ENCODE measurements at places on chromosomes 1 and 21.
A peak's percentile ranks its signal among the peaks of the same experiment; 100 is the strongest.

GRCh38 chr1:166182281-166182680 is 15.5 kb upstream of the FAM78B start:
- DNase-seq = no peak

- DNase-seq = no peak
These were observed 72.3 kb downstream of the TNFSF4 start for GRCh38 chr1:173134800-173135199.

DNA sequence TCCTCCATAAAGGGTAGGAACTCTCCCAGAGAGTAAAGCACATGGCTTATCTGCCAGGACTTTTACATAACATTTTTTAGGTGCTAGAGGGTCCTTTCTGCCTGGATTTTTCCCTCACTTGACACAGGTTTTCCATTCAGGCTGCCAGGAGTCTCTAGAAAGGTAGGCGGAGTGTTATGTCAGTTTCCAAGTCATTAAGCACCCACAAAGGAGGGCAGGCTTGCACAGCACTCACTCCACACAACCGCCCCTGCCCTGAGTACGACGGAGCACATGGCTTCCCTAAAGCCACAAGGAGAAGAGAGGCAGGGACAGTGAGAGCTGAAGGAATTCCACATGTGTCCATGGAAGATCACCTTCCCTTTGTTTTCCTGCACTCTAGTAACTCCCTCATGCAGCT is 55.7 kb downstream of the CAPZB start:
- no peak for DNase-seq

- no peak for DNase-seq
These were observed 17.0 kb upstream of the WNT4 start for GRCh38 chr1:22159891-22160290.

- DNase-seq = no peak
These were observed 23.4 kb upstream of the NUF2 start for GRCh38 chr1:163298365-163298764.

- DNase-seq = peak; percentile 73
These were observed 147.7 kb downstream of the DMRTA2 start for GRCh38 chr1:50275566-50275965.

GRCh38 chr1:224957696-224958095 is 28.2 kb downstream of the DNAH14 start:
- no peak for DNase-seq

- DNase-seq = no peak
These were observed 56.2 kb downstream of the KLHDC7A start for GRCh38 chr1:18536915-18537314.

GRCh38 chr1:112496290-112496689 is 12.5 kb upstream of the WNT2B start:
- DNase-seq = no peak

DNA sequence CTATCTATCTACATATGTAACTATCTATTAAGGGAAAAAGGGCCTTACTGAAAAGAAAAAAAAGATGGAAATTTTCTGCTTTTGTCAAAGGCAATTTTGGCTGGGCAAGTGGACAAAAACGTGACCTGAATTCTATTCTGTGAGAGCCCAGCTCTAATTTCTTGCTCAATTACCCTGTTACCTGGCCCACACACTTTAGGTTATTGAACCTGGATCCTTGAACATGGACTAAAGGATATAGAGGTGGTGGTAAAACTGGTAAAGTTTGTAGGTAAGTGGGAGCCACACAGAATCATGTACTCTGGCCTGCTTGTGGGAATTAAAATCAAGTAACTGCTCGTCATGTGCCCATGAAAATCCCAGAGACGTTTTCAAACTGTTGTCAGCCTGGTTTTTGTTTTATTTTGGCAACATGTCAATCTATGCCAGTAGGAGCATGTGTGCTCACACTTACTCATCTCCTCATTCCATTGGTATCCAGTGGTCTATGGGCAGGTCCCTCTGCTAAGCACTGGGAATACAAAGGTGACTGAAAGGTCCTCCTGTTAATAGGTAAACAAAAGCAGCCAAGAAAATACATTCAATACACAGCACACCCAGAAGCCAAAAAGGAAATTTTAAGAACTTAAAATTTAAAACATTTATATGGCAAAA is 113.7 kb upstream of the WARS2 start:
- no peak for DNase-seq

GRCh38 chr21:37927711-37928110 is 11.5 kb upstream of the KCNJ6 start:
- no peak for DNase-seq

- no peak for DNase-seq
These were observed 143.8 kb downstream of the CASZ1 start for GRCh38 chr1:10652626-10653025.

DNA sequence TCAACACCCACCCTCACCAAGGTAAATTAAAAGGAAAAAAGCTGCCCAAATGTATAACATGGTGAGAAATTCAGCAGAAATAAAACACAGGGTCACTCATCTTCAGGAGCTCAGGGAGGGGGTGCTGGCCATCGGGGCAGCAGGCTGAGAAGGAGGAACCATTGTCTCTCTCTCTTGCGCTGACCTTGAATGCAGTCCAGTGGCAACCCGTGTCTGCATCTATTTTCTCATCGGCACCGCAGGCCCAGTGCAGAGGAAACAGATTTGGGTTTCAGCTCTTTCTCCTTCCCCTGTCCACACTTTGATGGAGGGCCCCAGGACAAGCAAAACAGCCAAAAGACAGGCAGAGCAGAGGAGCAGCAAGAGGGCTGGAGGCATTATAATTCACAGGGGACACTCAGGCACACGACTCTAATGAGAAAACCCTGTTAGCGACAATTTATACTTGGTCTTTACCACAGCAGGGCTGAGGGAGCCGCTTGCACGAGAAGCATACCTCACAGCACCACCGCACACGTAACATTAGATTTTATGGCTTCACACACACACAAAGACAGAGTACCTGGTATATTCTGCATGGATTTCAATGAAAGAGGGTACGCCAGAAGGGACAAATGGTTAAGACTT is 18.6 kb downstream of the MKNK1 start:
- DNase-seq = no peak

GRCh38 chr1:177907000-177907399 is 62.9 kb downstream of the SEC16B start:
- DNase-seq = no peak

DNA sequence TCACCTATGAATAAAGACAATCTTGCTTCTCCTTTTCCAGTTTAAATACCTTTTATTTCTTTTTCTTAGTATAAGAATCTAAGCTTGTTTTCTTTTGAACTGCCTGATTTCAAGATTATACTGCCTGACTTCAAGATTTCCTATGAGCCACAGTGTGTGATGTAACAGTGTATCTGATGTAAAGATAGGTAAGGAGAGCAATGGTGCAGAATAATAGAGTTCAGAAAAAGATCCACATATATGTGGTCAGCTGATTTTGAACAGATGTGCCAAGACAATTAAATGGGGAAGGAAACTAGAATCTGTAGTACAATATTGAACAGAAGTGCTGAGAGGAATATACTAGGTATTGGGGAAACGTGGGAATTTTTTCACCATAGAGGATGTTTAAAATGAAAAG is 21.0 kb downstream of the EXO1 start:
- no peak for DNase-seq

DNA sequence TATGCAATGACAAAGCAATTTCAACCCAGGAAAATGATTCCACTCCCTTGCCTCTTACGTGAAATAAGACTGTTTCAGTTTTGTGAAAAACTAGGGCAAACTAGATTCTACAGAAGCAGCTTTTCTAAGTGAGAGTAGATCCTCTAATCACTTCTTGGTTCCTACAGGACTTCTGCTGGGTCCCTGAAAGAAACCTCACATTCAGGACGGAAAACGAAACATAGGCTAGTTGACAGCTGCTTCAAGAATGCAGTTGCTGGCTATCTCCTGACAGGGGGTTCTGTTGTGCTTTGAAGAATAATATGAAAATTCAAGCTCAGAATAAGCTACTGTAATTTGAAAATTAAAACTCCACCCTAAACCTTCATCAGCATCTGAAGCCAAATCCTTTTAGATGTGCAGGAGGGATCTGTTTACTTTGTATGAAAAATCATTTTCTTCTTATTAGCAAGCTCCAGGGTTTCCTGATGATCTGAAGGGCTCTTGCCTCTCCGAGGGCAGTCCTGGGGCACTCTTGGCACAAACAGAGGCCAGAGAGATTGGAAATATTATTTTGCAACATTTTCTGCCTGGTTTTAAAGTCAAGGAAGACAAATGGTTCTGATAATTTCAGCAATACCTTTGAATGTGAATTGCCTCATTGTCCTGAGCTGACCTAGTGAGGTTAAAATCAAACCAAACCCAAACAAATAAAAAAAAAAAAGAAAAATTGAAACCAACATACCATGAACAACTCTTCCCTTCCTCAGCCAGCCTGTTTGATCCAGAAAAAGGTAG is 55.0 kb downstream of the NTMT2 start:
- no peak for DNase-seq

- DNase-seq = no peak
These were observed 71.2 kb downstream of the LHX4 start for GRCh38 chr1:180301135-180301742.

DNA sequence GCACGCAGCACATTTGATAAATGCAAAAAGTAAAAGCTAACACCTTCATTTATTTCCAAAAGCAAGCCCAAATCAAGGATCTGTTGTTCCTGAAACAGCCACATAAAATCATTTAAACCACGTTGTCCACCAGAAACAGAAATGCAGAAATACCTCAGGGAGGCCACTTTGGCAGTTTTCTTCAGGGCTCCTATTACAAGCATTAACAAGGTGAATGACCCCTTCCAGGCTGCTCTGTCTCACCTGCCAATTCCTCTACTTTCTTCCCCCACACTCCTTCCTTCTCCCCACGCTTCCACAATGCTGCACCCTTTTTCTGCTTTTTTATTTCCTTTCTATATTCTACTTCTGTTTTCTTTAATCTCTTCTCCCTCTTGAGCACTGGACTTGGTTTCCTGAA is 55.0 kb upstream of the PTGFRN start:
- DNase-seq = no peak

DNA sequence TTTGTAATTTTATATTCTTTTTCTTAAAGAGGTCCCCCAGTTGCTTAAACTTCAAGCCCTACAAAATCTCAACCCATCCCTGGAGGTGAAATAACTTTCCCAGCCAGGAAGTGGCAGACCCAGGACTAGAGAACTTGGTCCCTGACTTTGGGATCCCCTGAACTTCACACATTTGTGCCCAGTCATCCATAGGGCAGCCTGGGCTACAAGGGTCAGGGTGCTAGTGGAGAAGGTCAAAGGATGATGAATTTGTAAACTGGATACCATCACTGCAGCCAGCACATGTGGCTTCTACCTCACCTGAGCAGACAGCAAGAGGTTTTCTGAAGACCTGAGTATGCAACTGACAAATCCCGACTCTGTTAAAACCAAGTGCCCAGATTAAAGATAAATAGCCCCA is 31.4 kb downstream of the HIVEP3 start:
- no peak for DNase-seq

DNA sequence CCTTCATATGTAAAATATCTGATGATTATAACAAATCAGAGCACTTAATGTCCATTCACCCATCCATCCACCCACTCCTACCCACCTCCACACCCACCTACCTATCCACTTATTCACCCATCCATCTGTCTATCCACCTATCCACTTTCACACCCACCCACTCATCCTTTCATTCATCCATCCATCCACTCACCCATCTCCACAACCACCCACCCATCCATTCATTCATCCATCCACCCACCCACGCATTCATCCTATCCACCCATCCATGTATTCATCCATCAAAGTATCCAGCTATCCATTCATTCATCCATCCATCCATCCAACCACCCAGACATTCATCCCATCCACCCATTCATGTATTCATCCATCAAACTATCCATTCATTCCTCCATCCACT is 466.1 kb downstream of the AJAP1 start:
- no peak for DNase-seq

DNA sequence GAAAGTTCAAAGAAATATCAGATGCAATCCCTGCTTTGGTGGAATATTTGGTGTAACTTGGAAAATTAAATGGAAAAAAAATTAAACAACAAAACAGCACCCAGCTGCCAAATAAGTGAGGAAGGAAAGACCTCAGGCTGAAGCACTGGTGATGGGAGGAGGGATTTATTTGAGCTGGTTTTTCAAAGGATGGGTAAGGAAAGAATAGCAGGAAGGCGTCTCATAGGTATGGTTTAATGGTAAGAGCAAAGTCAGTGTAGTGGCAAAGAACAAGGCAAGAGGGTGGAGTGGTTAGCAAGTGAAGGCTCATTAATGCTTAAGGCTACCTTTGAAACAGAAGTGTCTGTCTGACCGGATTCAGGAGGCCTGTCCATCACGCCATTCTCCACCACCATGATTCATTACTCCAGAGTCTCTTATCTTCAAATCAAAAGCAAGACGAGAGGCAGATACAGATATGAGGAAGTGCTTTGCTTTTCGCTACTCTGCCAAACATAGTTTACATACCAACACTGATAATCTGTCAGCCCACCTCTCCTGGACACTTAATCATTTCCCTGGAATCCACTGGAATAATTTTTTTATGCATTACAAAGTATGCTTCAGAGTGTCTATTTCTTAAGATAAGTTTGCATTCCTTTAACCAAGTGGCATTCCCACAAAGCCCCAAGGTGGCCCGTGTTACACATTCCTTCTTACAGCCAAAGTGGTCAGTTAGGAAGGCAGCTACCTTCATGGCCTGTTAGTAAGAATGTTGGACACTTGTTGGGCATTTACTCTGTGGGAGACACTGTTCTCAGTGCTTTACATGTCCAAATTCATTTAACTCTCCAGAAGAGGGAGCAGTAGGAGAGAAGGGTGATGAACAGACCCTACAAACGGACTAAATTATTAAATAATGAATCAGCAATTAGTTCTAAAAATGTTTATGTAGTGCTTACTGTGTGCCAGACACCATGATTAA is 146.6 kb downstream of the ROR1 start:
- DNase-seq = no peak

DNA sequence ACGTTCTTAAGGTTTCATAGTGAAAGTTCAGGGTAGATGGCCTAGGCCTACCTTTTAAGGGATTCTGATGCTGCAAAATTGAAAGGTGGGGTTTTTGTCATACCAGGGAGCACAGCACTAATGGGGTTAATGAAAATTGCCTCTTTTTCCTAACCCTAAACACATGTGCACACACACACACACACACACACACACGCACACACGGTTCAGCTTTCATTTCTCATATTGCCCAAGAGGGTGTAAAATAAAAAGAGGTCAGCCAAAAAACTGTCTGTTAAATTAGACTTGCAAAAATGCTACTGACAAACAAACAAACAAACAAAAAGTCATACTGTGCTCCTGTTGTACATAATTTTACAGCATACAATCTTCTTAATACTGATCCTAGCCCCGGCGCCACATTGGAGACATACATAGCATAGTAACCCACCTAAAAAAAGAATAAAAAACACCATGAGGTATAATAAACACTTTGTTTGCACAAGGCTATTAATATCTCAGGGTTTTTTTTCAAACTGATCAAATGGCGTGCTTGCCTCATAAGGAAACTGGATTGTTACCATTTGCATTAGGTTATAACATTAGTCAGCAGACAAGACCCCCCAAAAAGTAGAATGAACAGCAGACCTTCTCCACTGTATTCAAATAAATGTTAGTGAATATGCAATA is 69.1 kb downstream of the TGFB2 start:
- no peak for DNase-seq

- no peak for DNase-seq
These were observed 865 bp downstream of the ATP5IF1 start for GRCh38 chr1:28236656-28237322.

- no peak for DNase-seq
These were observed 64.1 kb downstream of the LRRC8D start for GRCh38 chr1:89884718-89885596.
